ENCODE measurements at places on chromosomes 5 and 9. TPM values are rescaled to one million over a fixed set of nuclear protein-coding genes. Genes with fewer than 3 reads are reported as not detected.

ZFP37 gene
- total RNA-seq, result 3.6 TPM

TICAM2 gene
- total RNA-seq, result 5.4 TPM

GRCh38 chr5:102866237-102866600 lies 111.1 kb downstream of the PAM start:
- no peak overlapping the region for H3K27ac ChIP-seq
- no peak for DNase-seq
- H3K4me3 ChIP-seq, result peak overlapping the region; percentile 45

RNF224 gene
- total RNA-seq, result not detected

GPR150 gene
- 0.27 TPM for total RNA-seq

RHOBTB3 gene
- 5.0 TPM for total RNA-seq

PDE8B gene
- total RNA-seq, result 0.07 TPM

ZDHHC11 gene
- 1.7 TPM for total RNA-seq

DNA sequence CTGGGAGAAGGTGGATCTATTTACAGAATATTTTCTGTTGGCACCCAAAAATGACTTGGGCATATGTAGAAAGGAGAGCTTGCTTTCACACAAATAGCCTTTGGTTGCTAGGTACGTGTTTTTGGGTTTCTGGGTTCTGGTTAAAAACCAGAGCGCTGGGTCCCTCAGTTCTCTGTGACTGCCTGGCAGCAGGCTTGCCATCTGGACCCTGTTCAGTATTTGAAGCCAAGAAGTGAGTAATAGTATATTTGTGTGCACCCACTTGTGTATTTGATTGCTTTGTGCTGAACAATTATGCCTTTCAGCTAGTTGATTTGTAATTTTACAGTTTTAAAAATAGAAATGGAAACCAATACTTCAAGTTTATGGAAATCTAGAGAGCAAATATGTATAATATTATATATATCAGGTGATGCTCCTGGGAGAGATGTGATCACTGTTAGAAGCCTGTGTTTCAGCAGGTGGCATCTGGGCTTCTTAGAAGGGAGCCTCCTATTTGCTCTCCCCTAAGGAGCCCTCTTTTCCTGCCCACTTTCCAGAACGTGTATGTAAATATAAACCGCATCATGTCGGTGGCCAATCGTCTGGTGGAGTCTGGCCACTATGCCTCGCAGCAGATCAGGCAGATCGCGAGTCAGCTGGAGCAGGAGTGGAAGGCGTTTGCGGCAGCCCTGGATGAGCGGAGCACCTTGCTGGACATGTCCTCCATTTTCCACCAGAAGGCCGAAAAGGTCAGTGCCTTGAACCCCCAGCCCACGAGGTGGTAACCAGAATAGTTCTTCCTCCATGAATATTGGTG lies 153.6 kb downstream of the TRIO start:
- H3K27me3 ChIP-seq, result no peaks in the 10 kb centered on the region
- no peak for DNase-seq
- H3K27ac ChIP-seq, result no peak overlapping the region
- peaks cover 87% of the 10 kb centered on the region for H3K36me3 ChIP-seq

CNTFR gene
- total RNA-seq, result not detected

PKD2L2 gene
- 0.63 TPM for total RNA-seq

- no peak overlapping the region for H3K4me3 ChIP-seq
- no peak for DNase-seq
- H3K27me3 ChIP-seq, result no peaks in the 10 kb centered on the region
- H3K36me3 ChIP-seq, result no peaks in the 10 kb centered on the region
Measured at GRCh38 chr9:15401266-15401665, 21.4 kb upstream of the SNAPC3 start.

CAVIN4 gene
- 0.17 TPM for total RNA-seq

DNA sequence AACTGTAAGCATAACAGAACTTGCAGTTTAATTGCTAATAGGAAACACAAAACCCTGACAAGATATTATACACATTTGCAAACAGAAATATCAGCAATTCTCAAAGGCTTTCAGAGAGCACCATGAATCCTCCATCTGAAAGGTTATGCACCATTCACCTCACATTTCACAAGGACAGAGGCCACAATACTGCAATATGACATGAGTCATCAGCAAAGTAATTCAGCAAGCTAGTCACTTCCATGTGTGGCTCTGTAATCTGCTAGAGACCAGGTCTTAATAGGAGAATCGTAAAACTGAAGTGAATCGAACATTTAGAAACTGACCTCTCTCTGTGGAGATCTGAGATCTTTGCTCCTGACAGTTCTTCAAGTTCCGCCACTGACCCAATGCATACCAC lies 28.3 kb downstream of the IARS1 start:
- H3K36me3 ChIP-seq, result peaks cover 9% of the 10 kb centered on the region
- H3K27ac ChIP-seq, result no peak overlapping the region
- DNase-seq, result no peak

- H3K36me3 ChIP-seq, result no peaks in the 10 kb centered on the region
- peak overlapping the region; percentile 30 for H3K27ac ChIP-seq
- DNase-seq, result no peak
- no peaks in the 10 kb centered on the region for H3K27me3 ChIP-seq
- peaks cover 9% of the 10 kb centered on the region for H3K4me1 ChIP-seq
- H3K4me3 ChIP-seq, result no peak overlapping the region
Measured at GRCh38 chr5:119063579-119064379, 7.1 kb upstream of the DMXL1 start.

GRCh38 chr9:30967476-30967875 lies 1417.0 kb upstream of the ACO1 start:
- no peak overlapping the region for H3K27ac ChIP-seq
- no peak for DNase-seq
- H3K27me3 ChIP-seq, result no peaks in the 10 kb centered on the region
- no peak overlapping the region for H3K4me3 ChIP-seq
- no peaks in the 10 kb centered on the region for H3K36me3 ChIP-seq
- H3K4me1 ChIP-seq, result no peaks in the 10 kb centered on the region

DNA sequence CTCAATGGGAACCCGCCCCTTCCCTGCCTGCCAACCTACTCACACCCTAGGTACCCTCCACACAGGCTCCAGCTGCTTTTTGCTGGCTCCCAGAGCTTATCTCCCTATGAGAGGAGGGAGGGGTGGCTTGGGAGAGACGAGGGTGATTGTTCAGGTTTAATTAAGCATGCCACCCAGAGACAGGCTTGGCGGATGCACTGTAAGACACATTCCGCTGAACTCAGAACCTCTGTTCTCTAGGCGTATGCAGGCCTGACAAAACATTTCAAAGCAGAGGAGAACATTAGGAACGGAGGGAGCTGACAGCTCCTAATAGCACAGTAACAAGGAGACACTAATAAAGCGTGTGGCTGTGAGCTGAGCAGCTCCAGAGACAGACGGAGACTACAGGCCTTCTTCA lies 80.1 kb downstream of the TRIM32 start:
- H3K4me1 ChIP-seq, result no peaks in the 10 kb centered on the region
- no peak overlapping the region for H3K27ac ChIP-seq
- H3K36me3 ChIP-seq, result no peaks in the 10 kb centered on the region
- no peak overlapping the region for H3K4me3 ChIP-seq
- H3K27me3 ChIP-seq, result no peaks in the 10 kb centered on the region

GRCh38 chr5:151097820-151098767 lies 17.3 kb upstream of the TNIP1 start:
- no peaks in the 10 kb centered on the region for H3K27me3 ChIP-seq
- peak overlapping the region; percentile 76 for H3K27ac ChIP-seq
- DNase-seq, result no peak
- H3K4me1 ChIP-seq, result peaks cover 59% of the 10 kb centered on the region
- H3K4me3 ChIP-seq, result no peak overlapping the region

SPINK6 gene
- total RNA-seq, result not detected

GMCL2 gene
- not detected for total RNA-seq

DNA sequence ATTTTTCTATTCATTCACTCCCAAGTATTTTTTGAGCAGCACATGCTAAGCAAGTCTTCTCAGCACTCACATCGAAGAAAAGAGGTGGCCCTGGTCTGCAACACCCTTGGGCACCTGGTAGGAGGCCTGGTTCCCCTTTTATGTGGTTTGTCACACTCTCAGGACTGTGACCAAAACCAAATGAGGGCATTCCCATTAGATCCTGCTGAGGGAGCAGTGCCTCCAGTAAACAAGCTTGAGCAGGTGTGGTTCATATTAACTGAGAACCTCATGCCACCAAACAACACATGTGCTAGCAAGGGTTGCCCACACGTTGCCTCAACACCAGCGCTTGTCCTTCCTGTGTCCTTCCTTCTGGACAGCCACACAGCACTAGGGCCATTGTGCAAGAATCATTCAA lies 26.9 kb upstream of the SYK start:
- H3K4me1 ChIP-seq, result peaks cover 50% of the 10 kb centered on the region
- DNase-seq, result peak; percentile 89
- H3K36me3 ChIP-seq, result no peaks in the 10 kb centered on the region
- H3K27ac ChIP-seq, result peak overlapping the region; percentile 37
- no peak overlapping the region for H3K4me3 ChIP-seq

DNA sequence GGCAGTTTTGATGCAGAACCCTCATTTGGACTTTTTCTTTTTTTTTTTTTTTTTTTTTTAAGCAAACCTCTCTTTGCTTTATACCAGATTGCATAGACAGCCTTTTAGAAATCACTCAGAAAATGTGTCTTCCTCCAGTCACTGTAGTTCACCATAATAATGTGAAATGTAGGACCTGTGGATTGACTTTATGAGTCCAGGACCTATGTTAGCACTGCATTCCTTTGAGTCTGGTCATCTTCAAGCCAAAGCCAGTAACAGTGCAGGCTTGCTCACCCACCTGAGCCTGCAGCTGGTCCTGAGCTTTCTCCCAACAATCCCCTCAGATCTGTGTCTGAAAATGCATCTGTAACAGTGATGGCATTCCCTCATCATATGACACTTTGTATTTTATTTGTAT lies 110.7 kb upstream of the NFIL3 start:
- no peak for DNase-seq
- H3K27me3 ChIP-seq, result no peaks in the 10 kb centered on the region
- H3K27ac ChIP-seq, result no peak overlapping the region
- no peaks in the 10 kb centered on the region for H3K36me3 ChIP-seq
- H3K4me1 ChIP-seq, result no peaks in the 10 kb centered on the region

DNA sequence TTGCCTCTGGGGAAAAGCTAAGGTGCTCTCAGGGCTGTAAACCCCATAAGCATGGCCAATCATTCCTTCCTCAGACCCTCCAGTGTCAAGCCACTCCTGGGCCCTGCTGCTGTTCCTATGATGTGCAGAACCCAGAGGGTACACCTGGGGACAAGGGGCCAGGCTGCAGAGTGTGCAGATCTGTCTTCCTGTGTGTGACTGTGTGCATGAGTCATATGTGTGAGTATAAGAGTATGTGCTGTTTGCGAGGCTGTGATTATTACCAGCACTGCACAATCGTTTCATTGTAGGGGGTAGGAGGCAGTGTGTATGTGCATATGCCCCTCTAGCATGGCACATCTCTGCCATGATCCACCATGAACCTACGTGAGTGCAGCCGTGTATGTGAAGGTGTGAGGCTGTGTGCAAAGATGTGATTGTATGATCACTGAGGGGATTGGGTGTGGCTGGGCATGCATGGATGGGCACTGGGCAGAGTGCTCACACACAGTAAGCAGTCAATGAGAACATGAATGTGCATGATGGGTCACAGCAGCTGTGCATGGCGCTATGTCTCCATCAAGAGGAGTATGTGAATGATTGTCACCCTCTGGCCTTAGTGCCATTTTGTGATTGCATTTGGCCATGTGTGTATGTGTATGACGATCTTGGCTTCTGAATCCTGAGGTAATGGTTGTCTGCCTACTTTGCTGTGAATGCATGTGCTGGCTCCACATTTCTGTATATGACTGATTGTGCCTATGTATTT lies 2.4 kb upstream of the OR1K1 start:
- H3K4me1 ChIP-seq, result no peaks in the 10 kb centered on the region
- DNase-seq, result no peak
- no peak overlapping the region for H3K27ac ChIP-seq
- H3K27me3 ChIP-seq, result no peaks in the 10 kb centered on the region
- no peaks in the 10 kb centered on the region for H3K36me3 ChIP-seq

- H3K4me3 ChIP-seq, result no peak overlapping the region
- H3K36me3 ChIP-seq, result no peaks in the 10 kb centered on the region
- no peaks in the 10 kb centered on the region for H3K4me1 ChIP-seq
- no peaks in the 10 kb centered on the region for H3K27me3 ChIP-seq
Measured at GRCh38 chr5:175837171-175837699, 34.1 kb upstream of the CPLX2 start.

GRCh38 chr5:132010645-132010988 lies 841 bp downstream of the ACSL6 start:
- DNase-seq, result peak; percentile 13
- H3K27ac ChIP-seq, result no peak overlapping the region
- H3K4me3 ChIP-seq, result no peak overlapping the region
- no peaks in the 10 kb centered on the region for H3K27me3 ChIP-seq

DNA sequence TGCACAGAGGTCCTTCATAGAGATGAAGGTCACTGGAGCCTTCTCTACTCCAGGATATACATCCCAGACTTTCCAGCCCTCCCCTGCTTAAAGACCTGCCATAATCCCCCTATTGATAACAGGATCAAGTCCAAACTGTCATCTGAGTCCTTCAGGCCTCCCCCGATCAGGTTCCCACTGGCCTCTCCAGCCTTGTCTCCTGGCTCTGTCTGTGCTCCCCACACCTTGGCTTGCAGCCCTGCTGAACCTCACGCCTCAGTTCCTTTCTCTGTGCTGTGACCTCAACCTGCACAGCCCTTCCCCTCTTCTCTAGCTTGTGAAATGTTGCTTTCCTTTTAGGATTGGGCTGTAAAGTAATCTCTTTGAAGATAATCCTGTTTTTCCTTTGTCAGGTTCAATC lies 2.5 kb upstream of the HRH2 start:
- no peak for DNase-seq
- H3K4me3 ChIP-seq, result no peak overlapping the region
- H3K27ac ChIP-seq, result no peak overlapping the region
- peaks cover 11% of the 10 kb centered on the region for H3K4me1 ChIP-seq
- H3K27me3 ChIP-seq, result peaks cover 28% of the 10 kb centered on the region

All from B cell (primary cell).